CD4-positive, alpha-beta T cell treated with Interleukin-12 subunit alpha and Interleukin-12 subunit beta, for 1 hour (primary cell): ENCODE measurements at places on chromosomes 4 and X.

DNA sequence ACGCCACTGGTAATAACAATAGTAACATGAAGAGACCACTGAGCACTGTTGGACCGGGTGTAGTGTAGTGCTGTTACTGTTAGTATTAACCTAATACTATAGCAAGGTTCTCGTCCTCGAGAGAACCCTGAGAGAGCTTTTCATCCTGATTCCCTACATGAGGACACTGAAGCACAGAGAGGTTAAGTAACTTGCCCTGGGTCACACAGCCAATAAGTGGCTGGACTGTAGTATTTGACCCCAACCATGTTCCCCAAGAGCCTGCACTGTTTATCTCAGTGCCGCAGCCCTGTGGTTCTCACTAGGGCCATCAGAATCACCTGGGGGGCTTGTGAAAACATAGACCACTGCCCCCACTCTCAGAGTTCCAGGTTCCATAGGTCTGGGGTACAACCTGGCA lies 10.4 kb downstream of the SCML1 start:
- no peak for DNase-seq

- no peak for DNase-seq
These were observed 8.8 kb upstream of the ENAM start for GRCh38 chr4:70619778-70620177.

DNA sequence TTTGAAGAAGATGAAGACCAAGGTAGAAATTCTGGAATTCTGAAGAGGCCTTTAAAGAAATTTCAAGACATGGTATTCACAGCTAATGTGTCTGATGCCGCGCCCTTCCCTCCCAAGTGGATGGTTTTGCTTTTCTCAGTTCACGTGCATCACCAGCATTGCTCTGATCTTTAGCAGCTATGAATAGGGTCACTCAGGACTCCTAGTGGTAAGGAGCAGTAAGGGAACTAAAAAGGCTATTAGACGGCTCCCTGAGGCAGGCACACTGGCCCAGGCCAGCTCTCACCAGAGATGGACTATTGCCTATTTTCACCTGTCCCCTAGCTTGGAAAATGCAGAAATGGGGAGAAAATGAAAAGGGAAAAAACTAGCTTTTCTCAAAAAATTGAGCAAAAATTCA lies 447.5 kb upstream of the RASGEF1B start:
- peak; percentile 2 for DNase-seq

GRCh38 chr4:168868044-168868781 lies 141.8 kb downstream of the CBR4 start:
- no peak for DNase-seq

DNA sequence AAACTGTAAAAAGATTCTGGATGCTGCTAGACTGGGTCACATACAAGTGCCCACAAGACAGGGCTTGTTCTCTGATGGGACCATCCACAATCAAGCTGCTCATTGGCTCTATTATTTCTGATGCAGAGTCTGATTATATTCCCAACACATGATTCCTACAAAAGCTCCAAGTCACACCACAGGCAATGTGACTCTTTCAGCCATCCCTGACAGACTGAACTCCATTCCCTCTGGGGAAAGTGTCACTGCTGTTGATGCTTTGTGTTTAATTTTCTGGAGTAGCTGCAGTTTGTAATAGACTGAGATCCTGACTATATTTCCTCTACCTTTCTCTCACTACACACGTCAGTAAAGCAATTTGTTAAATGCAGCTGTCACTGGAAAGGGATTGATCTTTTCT lies 55.4 kb upstream of the BCLAF3 start:
- no peak for DNase-seq

DNA sequence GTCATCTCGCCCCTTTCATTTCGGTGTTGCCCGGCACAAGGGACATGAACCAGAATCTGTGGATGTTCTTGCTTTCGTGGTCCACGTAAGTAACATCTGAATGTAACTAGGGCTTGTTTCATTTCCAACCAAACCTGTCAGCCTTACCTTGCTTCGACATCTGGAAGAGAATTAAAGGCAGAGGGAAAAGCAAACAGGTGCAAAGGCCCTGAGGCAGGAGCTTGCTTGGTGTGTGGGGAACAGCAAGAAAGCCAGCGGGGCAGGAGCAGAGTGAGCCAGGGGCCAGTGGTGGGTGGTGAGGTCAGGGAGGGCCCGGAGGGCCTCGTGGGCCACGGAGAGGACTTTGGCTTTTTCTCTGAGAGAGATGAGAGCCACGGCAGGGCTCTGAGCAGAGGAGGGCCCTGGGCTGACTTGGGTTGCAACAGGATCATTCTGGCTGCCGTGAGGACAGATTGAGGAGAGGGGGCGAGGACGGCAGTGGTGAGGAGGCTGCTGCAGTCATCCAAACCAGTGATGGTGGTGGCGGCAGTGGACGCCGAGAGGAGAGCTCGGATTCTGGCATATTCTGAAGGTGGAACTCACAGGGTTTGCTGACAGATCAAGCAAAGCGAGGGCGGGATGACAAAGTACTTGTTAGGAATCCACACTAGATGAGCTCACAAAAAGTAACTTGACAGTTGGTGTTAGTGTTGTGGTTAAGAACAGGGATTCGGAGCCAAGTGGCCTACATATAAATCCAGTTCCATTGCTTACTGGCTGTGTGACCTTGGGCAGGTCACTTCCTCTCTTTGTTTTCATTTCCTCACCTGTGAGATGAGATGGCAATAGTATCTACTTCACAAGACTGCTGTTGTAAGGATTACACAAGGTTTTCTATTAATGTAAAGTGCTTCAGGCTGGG lies 6.8 kb upstream of the WDR13 start:
- DNase-seq: no peak
